ENCODE measurements at places on chromosomes 1 and 21.

GRCh38 chr1:145747398-145748247 is 28.3 kb downstream of the CD160 start:
- DNase-seq, result no peak

- DNase-seq, result no peak
Measured at GRCh38 chr1:115190540-115191170, 101.4 kb upstream of the TSPAN2 start.

- DNase-seq, result no peak
Measured at GRCh38 chr1:183164340-183164739, 21.7 kb upstream of the LAMC2 start.

DNA sequence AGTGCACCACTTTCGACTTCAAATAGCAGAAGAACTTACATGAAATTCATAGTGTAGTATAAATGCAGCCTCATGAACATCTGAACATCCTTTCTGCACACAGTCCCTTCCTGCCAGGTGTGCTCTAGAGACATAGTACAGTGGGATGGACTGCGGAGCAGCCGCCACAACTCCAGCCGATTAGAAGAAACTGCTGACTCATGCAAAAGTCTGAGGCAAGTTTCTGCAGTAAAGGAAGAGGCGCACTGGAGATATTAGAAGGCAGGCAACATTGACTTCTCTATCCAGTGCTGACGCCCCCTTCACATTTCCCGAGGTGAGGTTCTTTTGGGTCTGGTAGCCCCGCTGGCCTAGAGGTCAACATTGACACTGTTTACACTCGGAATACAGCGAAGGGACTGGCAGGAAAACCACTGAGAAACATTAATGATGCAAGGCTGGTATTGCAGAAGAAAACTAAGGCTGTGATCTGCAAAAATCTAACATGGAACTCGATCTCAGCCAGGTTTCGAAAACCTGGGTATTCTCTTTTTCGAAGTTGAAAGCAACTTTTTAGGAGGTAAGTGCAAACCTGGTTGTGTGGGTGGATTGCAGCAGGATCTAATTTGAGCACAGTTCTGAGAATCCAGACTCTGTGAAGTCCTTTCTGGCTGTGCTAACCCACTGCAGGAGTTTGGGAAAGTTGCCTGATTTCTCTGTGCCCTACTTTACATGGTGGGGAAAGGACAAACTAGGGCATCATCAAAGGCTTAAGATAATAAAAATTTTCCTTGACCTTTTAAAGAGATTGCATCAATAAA is 90.7 kb downstream of the CDC7 start:
- no peak for DNase-seq

- DNase-seq, result no peak
Measured at GRCh38 chr1:201602413-201603265, 63.7 kb downstream of the NAV1 start.

DNA sequence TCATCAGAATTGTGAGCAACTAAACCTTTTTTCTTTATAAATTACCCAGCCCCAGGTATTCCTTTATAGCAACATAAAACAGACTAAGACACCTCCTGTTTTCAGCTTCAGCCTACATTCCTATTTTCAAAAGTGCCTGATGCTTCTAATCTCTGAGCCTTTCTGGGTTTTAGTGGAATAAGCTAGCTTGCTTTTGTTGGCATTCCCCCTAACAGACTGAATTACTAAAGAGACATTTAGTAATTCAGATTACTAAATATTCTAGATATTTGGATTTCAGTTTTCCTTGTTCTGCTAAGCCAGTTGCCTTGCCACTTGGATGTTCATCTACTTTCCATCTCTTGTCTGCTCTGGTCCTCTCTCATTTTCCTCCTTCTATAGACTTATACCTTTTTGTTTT is 10.5 kb upstream of the GNG12 start:
- no peak for DNase-seq

DNA sequence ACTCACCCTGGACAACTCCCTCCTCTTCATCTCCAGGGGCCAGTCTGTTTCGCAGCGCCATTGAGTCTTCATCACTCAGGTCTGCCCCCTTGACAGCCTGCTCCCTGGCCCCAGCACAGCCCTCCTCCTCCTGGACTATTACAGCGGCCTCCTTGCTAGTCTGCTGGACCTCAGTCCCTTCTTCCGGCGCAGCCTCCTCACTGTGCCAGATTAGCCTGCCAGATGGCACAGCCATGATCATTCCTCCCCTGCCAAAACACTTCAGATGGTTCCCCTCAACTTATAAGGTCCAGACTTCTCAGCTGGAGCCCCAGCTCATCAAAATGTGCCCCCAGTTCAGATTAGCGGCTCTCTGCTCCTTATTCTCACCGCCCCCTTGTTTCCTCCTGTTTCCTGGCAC is 7.0 kb upstream of the CELSR2 start:
- no peak for DNase-seq

- peak; percentile 15 for DNase-seq
Measured at GRCh38 chr1:45012639-45013278, 705 bp downstream of the UROD start.

DNA sequence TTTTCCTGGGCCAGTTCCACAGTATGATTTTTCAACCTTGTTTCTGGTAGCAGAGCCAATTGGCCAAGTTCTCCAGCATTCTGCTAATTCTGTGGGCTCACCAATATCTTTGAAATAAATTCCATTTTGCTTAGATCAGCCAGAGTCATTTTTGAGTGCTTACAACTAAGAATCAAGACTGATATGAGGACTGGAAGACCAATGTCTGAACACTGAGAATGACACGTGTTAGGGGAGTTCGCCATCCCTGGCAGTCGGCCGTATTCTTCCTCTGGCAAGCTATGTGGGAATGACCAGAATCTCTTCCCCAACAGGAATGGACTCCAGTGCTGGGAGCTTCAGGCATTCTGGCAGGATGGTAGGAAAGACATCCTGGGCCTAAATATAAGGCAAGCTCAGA is 4.9 kb upstream of the TENT5C start:
- no peak for DNase-seq

DNA sequence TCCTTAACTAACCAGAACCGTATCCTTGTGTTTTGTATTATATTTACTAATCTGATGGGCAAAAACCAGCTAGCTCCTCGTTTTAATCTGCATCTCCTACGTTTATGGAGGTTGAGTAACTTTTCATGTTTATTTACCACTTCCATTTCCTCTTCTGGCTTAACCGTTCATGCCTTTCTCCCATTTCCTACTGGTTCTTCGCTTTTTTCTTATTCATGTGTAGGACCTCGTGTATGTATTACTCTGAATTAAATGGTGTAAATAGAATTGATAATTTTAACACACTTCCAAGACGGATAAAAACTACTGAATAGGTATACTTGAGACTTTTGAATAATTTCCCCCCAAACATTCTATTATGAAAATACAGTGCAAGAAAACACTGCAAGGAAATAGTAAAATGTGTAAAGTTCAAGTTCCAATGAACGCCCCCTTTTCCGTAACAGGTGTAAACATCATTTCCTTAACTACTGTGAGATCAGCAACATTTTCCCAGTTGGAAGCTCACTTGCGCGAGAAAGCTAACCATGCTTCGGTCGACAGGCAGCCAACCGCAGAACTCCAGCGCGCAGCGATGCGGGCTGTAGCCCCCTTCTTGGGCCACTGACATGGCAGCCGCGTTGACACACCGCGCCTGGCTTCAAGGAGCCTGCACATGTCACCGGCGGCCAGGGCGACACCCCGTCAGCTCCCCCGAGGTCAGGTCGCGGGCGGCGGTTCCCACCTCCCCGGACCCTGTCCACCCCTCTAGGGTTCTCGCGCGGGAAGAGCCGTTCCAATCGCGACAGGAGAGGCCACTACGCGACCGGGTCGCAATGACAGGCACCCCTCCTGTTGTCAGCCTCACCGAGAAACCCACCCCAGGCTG is 816 bp downstream of the EDEM3 start:
- no peak for DNase-seq

GRCh38 chr1:36831186-36831810 is 203.0 kb downstream of the GRIK3 start:
- DNase-seq, result no peak

DNA sequence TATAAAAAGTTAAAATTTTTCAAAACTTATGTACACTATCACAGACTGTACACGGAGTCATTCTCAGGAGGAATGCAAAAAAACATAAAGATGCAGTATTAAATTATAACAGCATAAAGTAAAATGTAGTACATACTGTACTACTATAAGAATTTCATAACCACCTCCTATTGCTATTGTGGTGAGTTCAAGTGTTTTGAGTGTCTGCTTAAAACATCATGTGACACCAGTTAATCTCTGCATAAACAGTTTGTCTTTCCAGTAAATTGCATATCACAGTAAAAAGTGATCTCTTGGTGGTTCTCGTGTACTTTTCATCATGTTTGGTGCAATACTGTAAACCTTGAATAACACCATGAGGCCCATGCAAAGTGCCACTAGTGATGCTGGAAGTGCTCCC is 45.2 kb downstream of the SDCCAG8 start:
- DNase-seq, result no peak

GRCh38 chr1:29626066-29626465 is 389.7 kb downstream of the PTPRU start:
- no peak for DNase-seq

DNA sequence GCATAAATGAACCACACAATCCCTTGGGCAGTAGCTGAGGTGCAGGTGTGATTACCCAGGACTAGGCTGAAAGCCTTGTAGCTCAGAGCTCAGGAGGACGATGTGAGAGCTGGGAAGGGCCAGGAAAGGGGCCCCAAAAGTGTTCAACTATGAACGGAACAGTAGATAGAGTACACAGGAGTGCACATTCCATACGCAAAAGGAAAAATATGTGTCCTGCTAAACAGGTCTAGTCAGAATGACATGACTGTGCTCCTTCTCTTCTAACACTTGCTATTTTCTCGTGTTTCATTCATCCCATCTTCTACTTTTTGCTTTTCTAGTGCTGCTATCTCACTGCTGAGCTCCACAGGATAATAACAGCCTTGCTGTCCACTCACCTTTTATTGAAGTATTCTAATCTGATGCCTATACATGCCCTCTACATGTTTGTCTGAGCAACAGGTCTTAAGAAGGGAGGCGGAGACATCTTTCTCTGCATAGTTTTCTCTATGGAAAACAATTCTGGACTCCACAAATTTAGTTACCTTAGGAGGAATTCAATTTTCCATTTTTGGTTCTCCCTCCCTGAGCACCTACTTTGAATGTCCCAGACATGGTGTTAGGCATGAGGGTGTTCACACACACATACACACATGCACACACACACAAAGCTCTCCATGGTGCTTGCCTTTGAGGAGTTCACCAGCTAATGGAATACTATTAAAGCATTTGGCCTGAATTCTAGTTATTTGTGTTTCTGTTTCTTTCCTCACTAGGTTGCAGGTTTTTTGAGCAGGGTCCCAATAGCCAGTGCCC is 3.4 kb downstream of the S100A10 start:
- no peak for DNase-seq
